ENCODE measurements at places on chromosomes 2 and 18. TPM values are rescaled to one million over a fixed set of nuclear protein-coding genes. Genes with fewer than 3 reads are reported as not detected.

GRCh38 chr2:77099961-77100360 is 422.2 kb downstream of the LRRTM4 start:
- no peak for DNase-seq

DNA sequence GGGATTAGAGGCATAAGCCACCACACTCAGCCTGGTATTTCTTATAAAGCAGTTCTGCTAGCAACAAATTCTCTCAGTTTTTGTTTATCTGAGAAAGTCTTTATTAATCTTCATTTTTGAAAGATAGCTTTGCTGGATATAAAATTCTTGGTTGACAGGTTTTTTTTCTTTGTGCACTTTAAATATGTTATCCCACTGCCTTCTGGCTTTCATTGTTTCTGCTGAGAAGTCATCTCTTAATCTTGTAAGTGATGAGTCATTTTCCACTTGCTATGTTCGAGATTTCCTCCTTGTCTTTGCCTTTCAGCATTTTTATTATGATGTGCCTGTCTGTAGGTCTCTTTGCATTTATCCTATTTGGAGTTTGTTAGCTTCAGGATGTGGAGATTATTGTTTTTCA is 5.9 kb upstream of the ELAC1 start:
- DNase-seq, result no peak

SCN7A gene
- total RNA-seq, result not detected

DNA sequence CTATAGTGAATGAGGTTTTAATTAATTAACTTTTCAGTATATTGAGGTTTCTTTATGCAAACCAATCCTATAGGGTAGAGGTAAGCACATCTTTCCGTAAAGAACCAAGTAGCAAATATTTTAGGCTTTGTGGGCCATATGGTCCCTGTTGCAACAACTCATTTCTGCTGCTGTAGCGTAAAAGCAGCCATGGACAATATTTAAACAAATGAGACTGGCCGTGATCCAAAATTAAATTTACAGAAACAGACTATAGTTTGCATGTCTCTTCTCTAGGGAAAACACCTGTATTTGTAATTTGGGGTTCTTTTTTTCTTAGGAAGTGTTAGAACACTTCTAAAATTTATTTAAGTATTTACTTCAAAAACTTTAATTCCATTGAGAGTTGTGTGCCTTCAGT is 104.3 kb downstream of the KYNU start:
- no peak for DNase-seq

- DNase-seq, result no peak
Observed at GRCh38 chr2:97870396-97870843, 125.3 kb downstream of the TMEM131 start.

DNA sequence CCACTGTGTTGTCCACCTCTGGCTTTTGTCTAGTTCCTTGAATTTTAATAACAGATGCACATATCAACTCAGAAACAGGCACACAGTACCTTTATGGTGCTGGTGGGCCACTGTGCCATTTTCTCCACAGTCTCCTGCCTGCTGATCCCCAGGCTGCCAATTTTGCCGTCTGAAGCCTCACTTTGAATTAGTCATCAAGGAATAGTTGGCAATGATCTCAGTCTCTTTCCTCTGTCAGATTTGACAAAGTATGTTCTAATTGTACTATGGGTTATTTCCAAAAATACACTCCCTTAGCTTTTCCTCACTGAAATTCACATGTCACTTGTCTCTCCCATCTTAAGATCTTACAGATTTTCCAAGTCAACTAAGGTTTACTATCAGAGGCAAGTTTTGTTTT is 140.7 kb downstream of the ZNF516 start:
- DNase-seq, result no peak

DNA sequence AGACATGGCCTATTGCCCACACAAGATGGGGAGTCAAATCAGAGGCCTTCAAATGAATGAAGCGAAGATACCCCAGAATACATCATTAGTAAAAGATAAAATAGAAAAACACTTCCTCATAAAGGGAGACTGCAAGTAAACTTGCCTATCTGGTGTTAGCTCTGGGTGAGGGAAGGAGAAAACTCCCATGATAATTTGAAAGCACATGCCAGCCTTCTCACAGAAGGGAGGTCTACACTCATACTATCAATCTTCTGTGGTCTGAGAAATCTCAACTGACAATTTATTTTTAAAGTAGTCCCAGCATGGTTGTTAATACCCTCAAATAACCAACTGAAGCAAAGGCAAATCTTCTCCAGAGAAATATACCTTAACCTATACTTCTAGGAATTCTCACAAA is 75.4 kb downstream of the EXOC6B start:
- no peak for DNase-seq

DNA sequence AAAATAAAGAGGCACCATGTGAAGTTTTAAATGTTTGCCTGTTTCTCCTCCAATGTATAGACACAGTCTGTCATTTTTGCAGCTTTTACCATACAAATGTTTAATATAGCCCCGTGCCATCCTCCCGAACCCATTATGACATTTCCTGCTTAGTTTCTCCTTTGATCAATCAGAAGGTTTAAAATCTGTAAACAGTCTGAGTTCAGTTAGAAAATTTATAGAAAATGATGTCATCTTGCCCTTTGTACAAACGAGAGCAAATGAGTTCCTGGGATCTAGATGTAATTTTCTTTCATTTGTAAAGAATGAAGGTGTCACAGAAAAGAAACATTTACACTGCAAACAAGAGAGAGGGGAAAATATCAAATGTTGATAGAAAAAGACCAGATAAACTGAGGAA is 62.7 kb upstream of the NFU1 start:
- DNase-seq, result no peak

GRCh38 chr18:65592435-65592834 is 158.4 kb upstream of the CDH7 start:
- no peak for DNase-seq

RFTN2 gene
- not detected for total RNA-seq

ZNF24 gene
- 52.1 TPM for total RNA-seq

SULT1C4 gene
- not detected for total RNA-seq

DNA sequence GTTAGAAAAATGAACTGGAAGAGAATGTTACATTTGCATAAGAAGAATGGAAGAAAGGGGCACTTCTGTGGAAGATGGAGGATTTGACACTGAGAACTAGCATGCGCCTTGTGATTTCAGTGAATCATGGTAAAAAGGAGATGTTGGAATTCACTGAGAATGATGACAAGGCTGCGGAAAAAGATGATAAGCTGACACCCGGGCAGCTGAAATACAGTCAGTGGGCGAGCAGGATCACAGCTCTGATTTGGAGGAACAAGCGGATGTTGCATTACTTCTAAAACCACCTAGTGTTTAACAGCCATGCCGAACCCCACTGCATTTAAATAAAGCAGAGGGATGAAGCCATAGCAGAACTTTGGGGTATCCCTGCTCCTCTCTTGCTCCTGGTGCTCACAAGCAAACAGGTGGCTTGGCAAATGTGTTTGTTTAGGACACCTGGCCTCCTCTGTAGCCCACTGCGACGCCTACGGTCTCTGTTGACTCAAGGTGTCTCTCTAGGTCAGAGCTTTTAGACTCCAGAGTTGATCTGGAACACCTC is 134.9 kb downstream of the NDUFA10 start:
- no peak for DNase-seq

GRCh38 chr2:67660015-67660602 is 263.0 kb downstream of the ETAA1 start:
- DNase-seq, result no peak

IL36G gene
- not detected for total RNA-seq

GRCh38 chr2:71880846-71881610 is 266.6 kb downstream of the CYP26B1 start:
- no peak for DNase-seq

DNA sequence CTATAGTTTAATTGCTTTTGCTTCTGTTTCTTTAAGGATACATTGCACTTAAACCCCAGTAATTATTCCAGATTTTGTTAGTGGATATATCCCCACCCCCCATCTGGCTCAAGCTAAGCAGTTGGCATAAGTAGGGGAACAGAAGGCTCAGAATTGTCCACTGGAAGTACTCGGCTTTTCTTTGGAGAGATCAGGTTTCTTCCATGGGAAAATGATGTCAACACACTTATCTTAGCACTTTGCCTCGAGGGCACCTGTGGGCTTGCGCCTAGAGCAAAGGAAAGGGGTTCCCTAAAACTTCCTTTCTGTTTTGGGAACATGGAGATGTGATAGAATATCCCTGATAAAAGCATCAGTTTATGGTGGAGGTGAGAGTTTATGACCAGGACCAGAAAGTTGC is 130.6 kb downstream of the FMNL2 start:
- no peak for DNase-seq

CYP27A1 gene
- 1.2 TPM for total RNA-seq

TUBA3E gene
- not detected for total RNA-seq

- peak; percentile 31 for DNase-seq
Observed at GRCh38 chr2:233387667-233388528, 33.6 kb downstream of the DGKD start.

CCDC178 gene
- total RNA-seq, result not detected

- DNase-seq, result no peak
Observed at GRCh38 chr2:48221846-48222516, 308.0 kb upstream of the STON1 start.

ZNF804A gene
- not detected for total RNA-seq

ALPP gene
- total RNA-seq, result not detected

GRCh38 chr2:76667821-76668271 is 854.3 kb downstream of the LRRTM4 start:
- DNase-seq, result no peak

- peak; percentile 39 for DNase-seq
Observed at GRCh38 chr2:176638167-176639015, 369.1 kb downstream of the MTX2 start.

DNA sequence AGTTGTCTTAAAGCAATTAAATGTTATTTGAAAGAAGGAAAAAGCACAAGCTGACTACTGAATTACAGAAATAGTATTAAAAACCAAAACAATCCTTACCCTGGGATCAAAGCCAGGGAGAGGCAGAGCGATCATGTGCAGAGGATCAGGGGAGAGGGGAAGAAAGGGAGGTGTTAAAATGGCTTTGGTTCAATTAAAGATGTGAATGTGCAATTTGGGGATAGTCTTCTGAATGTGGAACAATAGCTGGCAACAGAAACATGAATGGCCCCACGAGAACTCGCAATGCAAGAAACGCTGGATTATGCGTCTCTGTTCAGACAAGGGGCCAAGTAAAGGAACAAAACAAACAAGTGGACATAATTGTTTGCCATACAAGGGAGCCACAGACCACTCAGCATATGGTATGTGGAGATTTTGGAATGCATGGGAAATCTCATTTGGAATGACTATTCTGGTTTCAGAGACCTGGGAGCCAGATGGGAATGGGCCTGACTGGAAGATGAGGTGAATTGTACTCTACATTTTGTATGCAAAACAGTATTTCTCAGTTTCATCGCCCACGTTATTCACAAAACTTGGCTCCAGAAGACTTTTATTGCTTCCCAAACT is 155.4 kb downstream of the SLC4A3 start:
- no peak for DNase-seq

GRCh38 chr2:236241181-236242056 is 22.8 kb downstream of the ASB18 start:
- no peak for DNase-seq

PPP1R1C gene
- total RNA-seq, result not detected

DNA sequence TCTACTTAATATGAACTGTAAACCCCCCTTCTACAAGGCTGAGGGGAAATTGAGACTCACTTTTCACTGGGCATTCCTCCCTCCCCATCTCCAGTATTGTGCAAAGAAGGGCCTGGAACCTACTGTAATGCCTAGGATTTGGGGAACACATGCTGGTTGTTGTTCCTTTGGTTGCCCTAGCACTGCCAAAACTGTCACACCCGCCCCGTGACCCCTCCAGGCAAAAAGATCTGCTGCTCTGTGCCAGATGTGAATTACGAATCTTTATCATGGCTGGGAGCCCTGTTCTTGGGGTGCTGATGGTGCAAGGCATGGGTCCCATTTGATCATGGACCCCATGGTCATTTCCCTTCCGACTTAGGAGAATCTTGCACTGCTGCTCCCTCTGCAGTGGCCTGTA is 95.4 kb downstream of the CABLES1 start:
- no peak for DNase-seq

All from CD8-positive, alpha-beta memory T cell (primary cell).